WTC11 (cell line): ENCODE measurements at places on chromosomes 13 and 19. TPM values are rescaled to one million over a fixed set of nuclear protein-coding genes. Genes with fewer than 3 reads are reported as not detected.

DNA sequence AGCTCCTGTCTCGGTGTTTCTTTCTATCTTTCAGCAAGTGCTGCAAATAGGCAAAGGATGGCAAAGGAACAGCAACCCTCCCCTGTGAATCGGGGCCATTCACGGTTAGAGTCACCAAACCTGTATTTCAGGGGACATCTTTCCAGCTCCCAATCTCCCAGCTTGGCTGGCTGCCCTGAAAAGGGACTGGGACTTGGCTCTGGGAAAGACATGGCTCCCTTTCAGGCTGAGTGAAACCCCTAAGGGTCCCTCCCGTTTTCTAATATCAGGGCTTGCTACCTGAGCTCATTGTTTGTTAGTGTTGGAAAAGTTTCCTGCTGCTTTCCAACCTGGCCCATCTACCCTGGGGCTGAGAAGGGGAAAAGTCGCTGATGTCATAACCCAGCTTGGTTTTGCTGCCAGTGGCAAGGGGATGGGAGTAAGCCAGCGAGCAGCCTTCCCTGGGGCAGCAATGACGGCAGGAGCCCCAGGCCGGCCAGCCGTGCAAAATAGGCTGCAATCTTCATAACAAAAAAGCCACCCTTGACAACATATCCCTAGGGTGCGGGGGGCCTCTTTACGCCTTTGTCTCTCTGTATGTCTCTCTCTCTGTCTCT, 29.9 kb downstream of the SERP2 start:
- no peak for DNase-seq

DNA sequence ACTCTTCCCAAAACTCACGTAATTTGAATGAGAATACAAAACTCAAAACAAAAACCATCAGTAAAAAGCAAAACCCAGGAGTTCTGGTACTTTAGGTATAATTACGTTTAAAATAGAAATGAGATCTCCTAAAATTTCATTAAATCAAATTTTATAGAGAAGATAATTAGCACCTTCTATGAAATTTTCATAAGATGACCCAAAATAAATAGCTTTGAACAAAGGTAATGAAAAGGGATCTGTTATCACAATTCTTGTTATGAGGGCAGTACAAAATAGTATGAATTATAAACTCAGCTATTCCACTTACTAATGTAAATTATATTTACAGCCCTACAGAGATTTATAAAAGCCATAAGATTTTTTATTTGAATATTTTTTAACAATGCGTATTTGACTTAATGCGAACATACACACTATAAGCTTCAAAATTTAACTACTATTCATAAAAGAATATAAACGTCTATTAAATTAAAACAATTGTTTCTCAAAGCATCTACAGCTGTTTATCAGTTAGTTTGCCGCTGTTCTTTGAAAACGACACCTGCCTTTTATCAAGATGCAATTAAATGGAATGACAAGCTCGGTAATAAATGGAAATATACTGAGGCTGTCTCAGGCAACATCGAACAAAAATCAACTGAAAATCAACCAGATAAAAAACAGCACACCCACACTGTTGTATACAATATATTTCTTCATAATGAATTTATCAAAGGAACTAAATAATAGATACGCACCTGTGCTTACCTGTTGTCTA, 63.8 kb downstream of the KCNRG start:
- no peak for DNase-seq

DNA sequence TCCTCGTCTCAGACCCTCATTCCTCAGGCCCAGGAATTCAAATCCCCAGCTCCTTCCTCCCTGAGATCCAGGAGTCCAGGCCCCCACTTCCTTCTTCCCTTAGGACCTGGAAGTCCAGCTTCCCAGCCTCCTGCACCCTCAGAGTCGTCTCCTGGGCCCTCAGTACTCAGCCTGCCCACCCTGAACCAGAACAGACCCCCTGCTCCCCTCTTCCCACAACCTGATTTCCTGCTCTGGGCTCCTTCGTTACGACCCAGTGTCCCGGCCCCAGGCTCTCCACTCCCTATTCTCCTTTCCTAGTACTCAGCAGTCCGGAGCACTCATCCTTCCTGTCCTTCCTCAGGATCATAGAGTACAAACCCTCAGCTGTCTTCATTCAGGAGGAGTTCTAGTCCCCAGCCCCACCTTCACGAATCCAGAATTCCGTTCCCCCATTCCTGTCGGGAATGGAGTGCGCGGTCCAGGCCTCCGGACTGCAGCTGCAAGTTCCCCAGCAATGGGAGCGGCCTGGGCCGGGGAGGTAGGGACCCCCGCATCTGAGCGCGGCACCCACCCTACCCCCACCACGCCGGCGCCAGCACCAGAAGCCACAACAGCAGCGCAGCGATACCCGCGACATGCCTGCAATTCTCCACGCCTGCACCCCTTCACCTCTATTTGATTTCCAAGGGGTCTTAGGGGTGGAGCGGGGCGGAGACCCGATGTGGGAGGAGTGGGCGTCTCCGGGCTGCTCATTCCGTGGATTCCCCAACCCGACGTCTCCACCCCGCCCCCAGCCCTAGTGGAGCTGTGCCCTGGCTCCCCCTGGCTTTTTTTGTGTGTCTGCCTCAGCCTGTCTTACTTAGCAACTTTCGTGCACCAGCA, 12.7 kb downstream of the EGLN2 start:
- DNase-seq = peak; percentile 52

- DNase-seq = peak; percentile 57
Measured at GRCh38 chr19:10219678-10220077, 11.5 kb downstream of the S1PR2 start.

Gene MED4
- 36.9 to 48.1 TPM (median 43.2 TPM) in 3 replicates for total RNA-seq

Gene ANGPTL8
- 0.30 TPM in 1 of 3 replicates, not detected in the others for total RNA-seq
